ENCODE measurements at places on chromosomes 12 and 14.

GRCh38 chr12:9615420-9616136 is 7.9 kb upstream of the KLRB1 start:
- DNase-seq: peak; percentile 66

- no peak for DNase-seq
These were observed 212.8 kb upstream of the SYT1 start for GRCh38 chr12:78651755-78652154.

- no peak for DNase-seq
These were observed 8.5 kb upstream of the AK7 start for GRCh38 chr14:96383445-96383844.

GRCh38 chr12:113591480-113591974 is 119.9 kb upstream of the LHX5 start:
- DNase-seq: peak; percentile 64

DNA sequence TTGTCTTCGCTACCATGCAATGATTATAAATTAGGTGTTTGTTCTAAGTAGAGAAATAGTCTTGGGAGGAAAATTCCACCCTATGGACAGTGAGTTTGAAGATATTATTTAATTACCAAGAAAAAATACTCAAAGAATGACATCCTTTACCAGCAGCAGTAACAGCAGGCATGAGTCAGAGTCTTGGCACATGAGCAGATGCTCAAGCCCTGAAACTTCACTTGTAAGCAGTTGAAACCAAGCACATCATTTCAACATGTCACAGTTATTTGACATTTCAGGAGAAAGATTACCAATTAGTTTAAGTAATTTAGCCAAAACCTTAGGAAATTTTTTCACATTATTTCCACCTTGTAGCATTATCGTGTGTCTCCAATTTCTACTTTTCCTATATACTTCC is 99.2 kb downstream of the C12orf50 start:
- peak; percentile 22 for DNase-seq

GRCh38 chr12:59322473-59322872 is 273.4 kb upstream of the SLC16A7 start:
- no peak for DNase-seq

GRCh38 chr12:55188974-55189556 is 31.8 kb upstream of the OR10A7 start:
- peak; percentile 81 for DNase-seq

DNA sequence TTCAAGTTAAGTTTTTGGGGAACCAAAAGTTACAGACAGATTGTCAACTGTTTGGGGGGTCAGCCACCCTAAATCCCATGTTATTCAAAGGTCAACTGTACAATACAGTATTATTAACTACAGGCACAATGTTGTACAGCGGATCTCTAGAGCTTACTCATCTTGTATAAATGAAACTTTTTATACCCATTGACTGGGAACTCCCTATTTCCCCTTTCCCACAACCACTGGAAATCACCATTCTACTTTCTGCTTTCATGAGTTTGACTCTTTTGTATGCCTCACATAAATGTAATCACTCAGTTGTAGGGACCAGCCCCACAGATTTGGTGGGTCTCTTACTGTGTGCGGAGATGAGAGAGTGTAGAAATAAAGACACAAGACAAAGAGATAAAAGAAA is 57.8 kb downstream of the SLCO1B3 start:
- DNase-seq: no peak

GRCh38 chr12:115149685-115150378 is 465.9 kb upstream of the TBX3 start:
- DNase-seq: no peak

DNA sequence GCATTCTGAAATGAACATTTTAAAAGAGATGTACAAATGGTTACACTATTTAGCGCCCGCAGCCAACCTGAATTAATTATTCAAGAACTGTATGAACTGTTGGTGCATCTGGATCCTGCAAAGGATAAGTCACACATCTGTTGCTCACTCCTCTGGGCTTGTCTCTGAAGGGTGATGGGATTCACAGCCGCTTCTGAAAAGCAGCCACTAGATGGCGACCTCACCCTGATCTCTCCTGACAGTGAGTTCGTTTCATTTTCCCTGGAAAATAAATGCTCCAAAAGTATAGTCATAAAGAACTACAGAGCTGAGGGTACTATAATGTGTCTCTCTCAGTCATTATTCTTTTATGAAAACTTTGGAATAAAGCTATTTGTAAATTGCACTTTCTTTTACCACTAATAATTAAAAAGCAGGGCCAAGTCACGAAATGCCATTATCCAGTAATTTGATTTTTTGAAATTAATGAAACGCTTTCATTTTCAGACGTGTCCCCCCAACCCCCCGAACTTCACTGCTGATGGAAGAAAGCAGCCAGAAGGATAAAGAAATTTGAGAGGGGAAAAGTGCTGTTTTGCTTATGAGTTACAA is 789.6 kb downstream of the NRXN3 start:
- DNase-seq: peak; percentile 26

GRCh38 chr14:74619672-74620131 is 7.7 kb upstream of the LTBP2 start:
- DNase-seq: peak; percentile 46

GRCh38 chr14:80003138-80003537 is 208.2 kb downstream of the DIO2 start:
- no peak for DNase-seq

DNA sequence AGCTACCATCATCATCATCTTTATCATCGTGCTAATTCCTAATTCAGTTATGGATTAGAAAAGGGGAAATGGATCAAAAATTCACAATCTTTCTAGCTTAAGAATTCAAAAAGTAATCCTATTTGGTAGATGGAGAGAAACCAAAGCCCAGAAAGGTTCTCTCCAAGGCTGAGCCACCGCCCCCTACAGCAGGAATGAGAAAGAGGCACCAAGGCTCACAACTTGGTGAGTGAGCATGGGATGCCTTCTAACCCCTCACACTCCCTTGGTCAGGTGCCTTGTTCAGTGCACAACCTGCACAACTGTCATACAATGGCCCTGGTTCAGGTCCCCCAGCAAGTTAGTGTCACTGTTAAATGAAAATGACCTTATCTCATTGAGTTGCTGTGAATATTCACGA is 171.5 kb downstream of the ANO2 start:
- no peak for DNase-seq

GRCh38 chr14:55650992-55651391 is 71.0 kb downstream of the KTN1 start:
- DNase-seq: no peak

- no peak for DNase-seq
These were observed 2.0 kb upstream of the IRAK3 start for GRCh38 chr12:66187036-66187435.

- no peak for DNase-seq
These were observed 31.2 kb downstream of the TAS2R7 start for GRCh38 chr12:10771132-10771733.

DNA sequence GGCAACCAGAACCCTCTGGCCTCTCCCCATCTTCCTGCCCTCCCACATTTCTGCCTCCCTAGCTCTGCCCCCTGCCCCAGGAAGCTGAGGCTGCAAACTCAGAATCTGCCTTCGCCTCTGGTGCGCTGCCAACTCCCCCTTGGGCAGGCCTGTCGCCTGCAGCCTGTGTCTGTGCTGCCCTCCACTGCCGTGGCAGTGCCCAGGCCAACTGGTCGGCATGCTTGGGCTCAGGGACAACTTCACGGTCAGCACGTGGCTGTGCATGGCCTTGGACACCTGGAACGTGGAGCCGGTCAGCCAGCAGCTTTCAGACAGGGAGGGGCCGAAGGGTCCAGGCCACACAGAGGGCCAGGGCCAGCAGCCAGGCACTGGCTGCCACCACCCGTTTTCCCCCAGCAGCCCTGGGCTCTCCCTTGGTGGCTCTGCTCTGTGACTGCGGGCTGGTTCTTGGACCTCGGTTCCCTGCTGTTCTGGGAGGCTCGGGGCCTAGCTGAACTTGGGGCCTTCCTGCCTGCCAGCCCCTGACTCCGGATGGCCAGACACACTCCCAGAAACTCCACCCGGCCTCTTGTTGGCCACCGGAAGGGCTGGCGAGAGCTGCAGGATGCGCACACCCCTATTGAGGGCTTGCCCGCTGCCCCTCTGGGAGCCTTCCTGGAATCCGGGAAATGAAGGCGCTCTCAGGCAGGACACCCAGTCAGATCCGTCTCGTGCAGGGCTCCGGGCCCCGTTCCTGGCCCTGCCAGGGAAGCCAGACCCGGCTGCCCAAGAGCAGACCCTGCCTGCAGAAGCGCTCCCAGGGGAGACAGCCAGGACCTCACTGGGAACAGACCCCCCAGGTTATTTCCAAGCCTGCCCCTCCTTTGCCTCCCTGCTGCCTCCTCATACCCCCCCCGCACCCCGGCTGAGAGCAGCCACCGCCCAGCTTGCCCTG is 34.2 kb upstream of the PPP1R13B start:
- DNase-seq: no peak

- DNase-seq: no peak
These were observed 13.9 kb upstream of the VRK1 start for GRCh38 chr14:96783043-96783914.

All from MV-4-11 (cell line).